Left renal pelvis (tissue), 4 donors: ENCODE measurements at places on chromosomes 7 and 10. TPM values are rescaled to one million over a fixed set of nuclear protein-coding genes. Genes with fewer than 3 reads are reported as not detected.

- no peak for DNase-seq
Observed at GRCh38 chr7:25308906-25309705, 80.8 kb upstream of the NPVF start.

DNA sequence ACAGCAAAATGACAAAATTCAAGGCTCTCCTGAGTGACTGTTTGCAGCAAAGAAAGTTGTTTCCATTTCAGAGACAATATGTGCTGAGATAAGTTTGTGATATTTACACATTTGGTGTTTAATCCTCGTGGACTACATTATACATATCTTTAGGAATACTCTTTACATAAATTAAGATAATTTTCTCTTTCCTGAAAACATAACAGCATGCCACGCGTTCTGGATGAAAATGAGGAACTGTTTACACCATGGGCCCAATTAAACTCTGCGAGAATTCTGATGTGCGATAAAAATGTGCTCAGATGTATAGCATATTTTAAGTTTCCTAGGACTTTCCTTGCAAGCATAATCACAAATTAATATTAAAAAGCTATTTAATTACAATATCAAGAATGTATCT, 26.4 kb downstream of the PTPRE start:
- DNase-seq: no peak

DNA sequence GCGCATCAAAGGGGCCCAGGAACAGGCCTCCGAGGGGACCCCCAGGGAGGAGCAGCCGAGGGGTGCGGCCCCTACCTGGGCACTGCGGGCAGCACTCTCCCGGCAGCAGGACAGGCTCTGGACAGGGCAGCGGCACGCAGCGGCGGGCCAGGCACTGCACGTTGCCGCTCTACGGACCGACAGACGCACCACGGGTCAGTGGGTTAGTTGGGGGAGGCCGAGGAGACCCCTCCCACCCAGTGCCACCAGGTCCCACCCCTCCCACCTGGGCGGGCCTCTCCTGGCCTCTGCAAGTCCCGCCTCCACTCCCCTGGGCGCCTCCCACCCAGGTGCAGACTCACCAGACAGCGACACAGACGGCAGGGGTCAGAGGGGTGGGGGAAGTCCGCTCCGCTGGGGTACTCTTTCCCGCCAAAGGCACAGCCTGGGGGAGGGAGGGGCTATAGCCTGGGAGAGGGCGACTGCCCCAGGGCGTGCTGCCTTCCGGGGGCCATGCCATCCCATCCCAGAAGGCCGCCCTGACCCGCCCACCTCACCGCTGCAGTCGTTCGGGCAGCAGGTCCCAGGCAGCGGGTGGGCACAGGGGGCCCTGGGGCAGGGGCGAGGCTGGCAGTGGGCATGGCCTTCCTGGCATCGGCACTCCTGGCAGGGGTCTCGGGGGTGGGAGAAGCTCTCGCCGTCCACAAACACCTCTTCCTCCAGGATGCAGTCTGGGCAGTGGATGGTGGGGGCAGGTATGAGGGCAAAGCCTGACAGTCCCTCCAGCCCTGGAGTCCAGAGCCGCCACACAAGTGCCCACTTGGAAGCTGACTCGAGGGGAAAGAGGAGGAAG, 19.2 kb downstream of the KCP start:
- DNase-seq: no peak

GRCh38 chr7:91228927-91229558, 35.2 kb upstream of the FZD1 start:
- DNase-seq: no peak

DNA sequence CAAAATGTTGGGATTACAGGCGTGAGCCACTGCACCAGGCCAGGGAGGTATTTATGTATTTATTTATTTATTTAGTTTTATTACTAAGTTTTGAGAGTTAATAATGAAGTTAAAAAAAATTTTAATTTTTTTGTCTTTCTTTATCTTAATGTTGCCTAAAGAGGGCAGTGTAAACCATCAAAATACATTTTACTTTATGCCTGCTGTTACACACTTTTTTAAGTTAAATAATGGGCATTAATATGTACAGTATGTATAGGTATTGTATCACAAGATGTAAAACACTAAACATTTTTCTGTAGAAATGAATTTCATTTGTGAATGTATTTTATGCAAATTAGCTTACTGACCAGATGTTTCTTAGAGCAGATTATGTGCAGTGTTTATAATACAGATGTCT, 129.4 kb downstream of the AASS start:
- DNase-seq: no peak

GRCh38 chr7:75905785-75906604, 9.0 kb upstream of the POR start:
- no peak for DNase-seq

GRCh38 chr10:47179291-47179647, 120.7 kb upstream of the GDF10 start:
- DNase-seq: no peak

- no peak for DNase-seq
Observed at GRCh38 chr10:6542999-6543430, 37.1 kb downstream of the PRKCQ start.

DNA sequence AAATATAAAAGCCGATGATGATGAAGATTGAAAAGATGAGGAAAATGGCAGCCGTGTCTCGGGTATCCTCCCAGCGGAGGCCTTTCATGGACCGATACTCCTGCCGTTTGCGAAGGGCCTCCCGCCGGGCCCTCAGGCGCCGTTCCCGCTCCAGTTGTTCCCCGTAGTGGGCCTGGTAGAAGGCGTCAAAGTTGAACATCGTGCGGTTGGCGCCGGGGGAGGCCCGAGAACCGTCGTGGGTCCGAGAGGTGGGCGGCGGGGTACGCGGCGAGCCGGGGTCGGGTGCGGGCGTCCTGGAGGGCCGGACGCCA, 553 bp downstream of the DNAJC30 start:
- DNase-seq: no peak

DNA sequence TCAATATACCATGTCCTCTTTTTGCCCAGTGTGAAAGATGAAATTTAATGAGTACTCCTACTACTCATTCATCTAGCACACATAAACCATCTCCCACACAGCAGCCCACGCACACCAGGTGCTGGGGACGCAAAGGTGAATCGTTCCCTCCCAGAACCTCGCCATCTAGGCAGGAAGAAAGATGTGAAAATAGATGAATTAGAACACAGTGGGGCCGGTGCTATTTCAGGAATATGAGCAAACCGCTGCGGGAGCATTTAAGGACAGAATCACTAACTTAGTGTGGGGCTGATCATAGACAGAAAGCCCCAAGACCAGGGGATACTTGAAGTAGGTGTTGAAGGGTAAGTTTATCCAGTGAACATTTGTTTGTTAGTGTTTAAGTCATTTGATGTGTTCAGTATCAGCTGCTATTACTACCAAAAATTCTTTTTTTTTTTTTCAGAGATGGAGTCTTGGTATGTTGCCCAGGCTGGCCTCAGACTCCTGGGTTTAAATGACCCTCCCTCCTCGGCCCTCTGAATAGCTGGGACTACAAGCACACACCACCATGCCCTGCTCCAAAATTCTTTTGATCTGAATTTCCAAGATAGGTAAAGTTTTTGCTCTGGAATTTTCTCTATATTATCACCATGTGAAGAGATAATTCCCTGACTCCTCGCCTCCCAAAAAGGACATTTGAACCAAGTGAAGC, 48.8 kb downstream of the CPXM2 start:
- no peak for DNase-seq

DNA sequence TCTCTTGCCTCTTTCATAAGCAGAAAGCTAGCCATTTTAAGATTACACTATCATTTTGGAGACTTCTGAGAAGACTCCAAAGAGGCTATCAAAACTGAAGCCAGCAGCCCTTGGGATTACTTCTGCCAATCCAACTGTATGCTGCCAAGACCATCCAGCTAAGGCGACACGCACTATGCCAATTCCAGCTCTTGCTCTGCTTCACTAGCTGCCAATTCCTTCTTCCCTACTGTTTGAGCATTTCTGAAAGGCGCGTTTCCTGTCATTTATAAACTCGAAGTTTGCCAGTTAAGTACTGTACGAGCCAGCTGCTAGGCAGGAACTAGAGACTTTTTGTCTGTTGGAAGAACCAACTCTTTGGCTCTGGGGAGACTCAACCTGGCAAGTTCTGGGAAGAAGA, 36.5 kb downstream of the MALSU1 start:
- no peak for DNase-seq

DNA sequence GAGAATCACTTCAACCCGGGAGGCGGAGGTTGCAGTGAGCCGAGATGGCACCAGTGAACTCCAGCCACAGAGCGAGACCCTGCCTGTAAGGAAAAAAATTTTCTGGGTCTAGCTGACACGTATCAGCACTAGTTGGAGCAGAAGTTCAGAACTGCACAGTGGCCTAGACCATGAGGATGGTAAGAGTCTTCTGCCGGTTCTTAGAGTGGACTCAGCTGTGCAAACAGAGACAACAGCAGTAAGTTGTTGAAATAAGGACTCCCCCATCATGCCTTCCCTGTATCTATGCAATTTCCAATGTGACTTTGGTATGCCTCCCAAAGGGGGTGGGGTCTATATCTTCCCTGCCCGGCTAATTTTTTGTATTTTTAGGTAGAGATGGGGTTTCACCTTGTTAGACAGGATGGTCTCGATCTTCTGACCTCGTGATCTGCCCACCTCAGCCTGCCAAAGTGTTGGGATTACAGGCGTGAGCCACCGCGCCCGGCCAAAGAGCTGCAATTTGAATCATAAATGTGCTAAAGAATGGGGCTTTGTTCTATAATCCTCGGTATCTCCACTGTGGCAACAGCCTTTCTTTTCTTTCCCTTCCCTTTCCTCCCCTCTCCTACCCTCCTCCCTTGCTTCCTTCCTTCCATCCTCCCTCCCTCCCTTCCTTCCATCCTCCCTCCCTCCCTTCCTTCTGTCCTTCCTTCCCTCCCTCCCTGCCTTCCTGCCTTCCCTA, 14.5 kb upstream of the RNF216 start:
- no peak for DNase-seq

- no peak for DNase-seq
Observed at GRCh38 chr7:90536449-90536848, 59.7 kb upstream of the CDK14 start.

GRCh38 chr10:120039826-120040225, 147.3 kb downstream of the SEC23IP start:
- no peak for DNase-seq

DNA sequence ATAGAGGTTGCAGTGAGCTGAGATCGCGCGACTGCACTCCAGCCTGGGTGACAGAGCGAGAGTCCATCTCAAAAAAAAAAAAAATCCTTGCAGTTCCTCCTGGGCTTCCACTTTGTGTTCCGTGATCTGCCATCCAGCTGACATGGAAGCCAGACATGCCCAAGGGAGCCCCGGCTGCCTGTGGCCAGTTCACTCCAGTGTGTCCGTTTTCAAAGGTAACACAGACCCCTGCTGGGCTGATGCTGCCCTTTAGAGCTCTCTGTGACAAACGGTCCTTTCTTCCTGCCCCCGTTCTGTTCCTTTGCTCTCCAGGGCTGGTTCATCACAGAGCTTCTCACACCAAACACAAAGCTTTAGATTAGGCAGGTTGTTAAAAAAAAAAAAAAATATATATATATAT, 130.8 kb downstream of the CUL2 start:
- no peak for DNase-seq

DNA sequence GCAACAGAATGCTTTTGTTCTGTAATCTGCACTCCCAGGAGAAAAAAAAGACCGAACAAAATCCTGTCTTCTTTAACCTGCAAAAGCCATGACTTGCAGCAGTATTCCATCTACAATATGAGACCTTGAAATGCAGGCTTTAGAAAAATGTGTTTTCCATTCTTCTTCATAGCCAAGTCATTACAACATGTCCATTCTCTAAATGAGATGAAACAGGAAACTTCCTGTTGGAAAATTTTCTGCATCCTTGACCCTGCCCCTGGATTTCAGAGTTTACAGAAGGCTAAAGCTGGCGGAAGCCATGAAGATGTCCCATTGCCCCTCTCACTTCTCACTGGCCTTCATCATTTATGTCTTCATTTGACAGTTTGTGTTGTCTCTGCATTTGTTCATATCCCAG, 546.4 kb downstream of the TNS3 start:
- DNase-seq: no peak

GRCh38 chr10:7408291-7409044, 2.4 kb downstream of the SFMBT2 start:
- DNase-seq: peak; percentile 48

DNA sequence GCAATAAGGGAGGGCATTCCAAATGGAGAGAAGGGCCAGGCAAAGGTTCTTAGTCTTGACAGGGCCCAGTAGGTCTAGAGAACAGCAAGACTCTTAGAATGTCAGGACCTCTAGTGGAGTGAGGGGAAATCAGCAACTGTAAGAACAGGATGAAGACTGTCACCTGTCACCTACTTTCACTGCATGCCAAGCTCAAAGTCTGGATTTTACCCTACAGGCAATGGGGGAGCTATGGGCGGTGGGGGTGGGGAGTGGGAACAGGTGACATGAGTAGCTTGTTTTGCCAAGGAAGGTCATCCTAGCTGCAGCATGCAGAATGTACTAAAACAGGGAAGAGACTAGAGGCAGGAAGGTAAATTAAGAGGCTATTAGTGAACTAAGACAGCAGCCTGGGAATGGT, 18.3 kb downstream of the GOT1 start:
- no peak for DNase-seq

GRCh38 chr7:155222573-155222972, 75.1 kb upstream of the INSIG1 start:
- no peak for DNase-seq

- DNase-seq: no peak
Observed at GRCh38 chr10:21297603-21298383, 227.7 kb downstream of the SKIDA1 start.

GRCh38 chr7:123695944-123696677, 40.4 kb downstream of the LMOD2 start:
- DNase-seq: no peak

GRCh38 chr7:113831556-113831955, 87.3 kb downstream of the PPP1R3A start:
- DNase-seq: no peak

Gene TMEM270
- polyA plus RNA-seq: not detected

Gene AKR1C8
- 0.20 TPM for polyA plus RNA-seq

Gene FUOM
- polyA plus RNA-seq: 10.8 TPM

Gene GPNMB
- 74.2 TPM for polyA plus RNA-seq

Gene NCF1
- 1.4 TPM for polyA plus RNA-seq

Gene WNT8B
- polyA plus RNA-seq: 0.89 TPM

Gene FLNC
- polyA plus RNA-seq: 16.9 TPM

Gene SMARCD3
- polyA plus RNA-seq: 76.7 TPM

Gene TMEM130
- polyA plus RNA-seq: 64.2 TPM

Gene PAPSS2
- polyA plus RNA-seq: 22.8 TPM

Gene PRF1
- polyA plus RNA-seq: 0.32 TPM

Gene ENTPD1
- polyA plus RNA-seq: 12.6 TPM

Gene LIPN
- polyA plus RNA-seq: not detected

Gene GARS1
- 96.5 TPM for polyA plus RNA-seq

Gene ADAM22
- 3.7 TPM for polyA plus RNA-seq

Gene IFIT1
- polyA plus RNA-seq: 16.6 TPM

Gene RAB11FIP2
- polyA plus RNA-seq: 35.8 TPM

Gene FOXK1
- polyA plus RNA-seq: 17.4 TPM
